ENCODE measurements at places on chromosomes 7 and 10.

- DNase-seq = no peak
Measured at GRCh38 chr7:28440055-28440601, 27.8 kb downstream of the CREB5 start.

GRCh38 chr7:12357508-12357907, 46.2 kb downstream of the VWDE start:
- no peak for DNase-seq

DNA sequence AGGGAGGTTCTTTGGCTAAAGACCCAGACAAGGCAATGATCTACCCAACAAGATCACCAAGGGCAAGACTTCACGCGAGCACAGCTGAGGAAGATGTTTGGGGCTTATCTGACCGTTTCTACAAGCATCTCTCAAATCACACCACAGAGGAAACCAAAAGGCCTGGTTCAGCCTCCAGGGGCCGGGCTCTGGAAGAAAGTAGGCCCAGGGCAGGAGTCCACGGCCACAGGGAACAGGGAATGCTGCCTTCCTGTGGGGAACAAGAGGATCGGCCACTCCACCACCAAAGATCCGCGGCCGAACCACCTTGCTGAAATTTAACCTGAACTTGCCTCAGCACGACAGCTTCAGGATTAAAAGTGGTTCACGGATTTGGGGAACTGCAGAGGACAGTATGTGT, 332.5 kb downstream of the PTPRN2 start:
- no peak for DNase-seq

- no peak for DNase-seq
Measured at GRCh38 chr10:1390200-1390599, 334.0 kb downstream of the WDR37 start.

DNA sequence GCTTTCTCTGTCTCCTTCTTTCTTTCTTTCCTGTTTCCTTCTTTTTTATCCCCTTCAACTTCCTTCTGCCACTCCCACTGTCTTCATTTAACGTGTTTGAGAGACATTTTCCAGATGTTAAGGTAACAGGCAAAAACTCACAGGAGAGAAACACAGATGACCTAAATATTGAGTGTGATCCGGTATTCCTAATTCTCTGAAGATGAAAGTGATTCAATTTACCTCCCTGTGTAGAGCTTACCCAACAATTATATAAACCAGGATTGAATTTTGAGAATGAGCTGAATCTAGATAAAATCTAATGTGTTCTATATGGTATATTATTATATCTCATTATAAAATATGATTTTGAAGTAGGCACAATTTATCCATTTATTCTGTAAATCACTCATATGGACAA, 46.5 kb upstream of the RSU1 start:
- DNase-seq = no peak

Measured in naive thymus-derived CD4-positive, alpha-beta T cell (primary cell).